Cardiac ventricle fibroblast (primary cell): ENCODE measurements at places on chromosomes 7 and 10. TPM values are rescaled to one million over a fixed set of nuclear protein-coding genes. Genes with fewer than 3 reads are reported as not detected.

The LRWD1 gene
- 11.8 and 13.9 TPM in 2 replicates for total RNA-seq

The SLC25A40 gene
- total RNA-seq = 5.6 and 12.4 TPM in 2 replicates

The CLEC5A gene
- total RNA-seq = not detected in 2 replicates

The MNX1 gene
- total RNA-seq = not detected in 2 replicates

The BCAP29 gene
- total RNA-seq = 54.1 and 76.3 TPM in 2 replicates

The PITRM1 gene
- 46.5 and 50.7 TPM in 2 replicates for total RNA-seq

The TMEM225B gene
- 0.87 TPM in 1 of 2 replicates, not detected in the other for total RNA-seq

The SPDYE8 gene
- total RNA-seq = not detected in 2 replicates

The C10orf105 gene
- 0.06 TPM in 1 of 2 replicates, not detected in the other for total RNA-seq

The CARD11 gene
- total RNA-seq = under 0.01 TPM in 1 of 2 replicates, not detected in the other

The ZNF117 gene
- total RNA-seq = 7.0 and 7.7 TPM in 2 replicates

The ANKRD30A gene
- total RNA-seq = not detected in 2 replicates

The TRAPPC14 gene
- total RNA-seq = 4.0 and 4.5 TPM in 2 replicates
